Thoracic aorta (tissue), 2 donors: ENCODE measurements at places on chromosomes 6 and 20.

DNA sequence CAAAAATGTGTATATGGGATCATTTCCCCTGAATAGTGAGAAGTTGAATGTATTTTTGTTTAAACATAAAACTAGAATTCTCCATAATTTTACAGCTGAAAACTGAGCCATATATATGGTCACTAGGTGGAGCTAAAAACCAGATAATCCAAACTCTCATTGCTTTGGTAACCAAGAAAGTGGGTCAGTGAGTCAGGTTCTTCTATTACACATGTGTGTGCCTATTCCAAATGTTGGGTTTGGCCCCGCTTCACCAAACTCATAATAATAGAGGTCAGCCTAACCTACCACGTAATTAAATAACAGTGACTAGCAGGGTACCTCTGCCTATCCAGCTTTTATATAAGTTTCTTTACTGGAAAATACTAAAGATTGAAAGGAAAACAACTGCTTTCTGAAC is 19.3 kb upstream of the RNGTT start:
- H3K27me3 ChIP-seq = no peaks in the 10 kb centered on the region
- H3K36me3 ChIP-seq = no peaks in the 10 kb centered on the region
- no peak overlapping the region for H3K27ac ChIP-seq

DNA sequence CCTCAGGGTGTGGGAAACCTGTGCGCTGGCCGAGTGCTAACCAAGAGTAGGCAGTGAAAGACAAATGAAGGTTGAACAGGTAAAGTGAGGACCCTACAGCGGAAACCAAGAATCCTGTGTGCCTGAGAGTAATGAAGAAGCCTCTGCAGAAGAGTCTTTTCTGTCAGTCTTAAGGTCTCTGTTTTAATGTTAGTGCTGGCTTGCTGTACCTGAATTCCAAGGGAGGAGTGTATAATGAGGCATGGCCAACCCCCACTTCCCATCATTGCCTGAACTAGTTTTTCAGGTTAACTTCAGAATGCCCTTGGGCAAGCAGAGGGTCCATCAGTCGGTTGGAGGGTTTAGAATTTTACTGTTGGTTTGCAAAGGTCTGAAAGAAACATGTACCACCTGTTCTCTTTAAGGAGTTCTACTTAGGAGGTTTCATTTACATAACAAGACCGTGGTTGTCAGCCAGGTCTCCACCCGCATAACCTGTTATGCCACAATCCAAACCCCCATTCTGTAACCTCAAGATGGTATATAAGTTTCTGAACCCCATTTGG is 589 bp upstream of the PDCD2 start:
- peak overlapping the region; percentile 87 for H3K27ac ChIP-seq
- no peaks in the 10 kb centered on the region for H3K27me3 ChIP-seq
- peak overlapping the region; percentile 81 for H3K4me3 ChIP-seq
- peaks cover 18% of the 10 kb centered on the region for H3K4me1 ChIP-seq
- H3K36me3 ChIP-seq = peaks cover 11% of the 10 kb centered on the region

DNA sequence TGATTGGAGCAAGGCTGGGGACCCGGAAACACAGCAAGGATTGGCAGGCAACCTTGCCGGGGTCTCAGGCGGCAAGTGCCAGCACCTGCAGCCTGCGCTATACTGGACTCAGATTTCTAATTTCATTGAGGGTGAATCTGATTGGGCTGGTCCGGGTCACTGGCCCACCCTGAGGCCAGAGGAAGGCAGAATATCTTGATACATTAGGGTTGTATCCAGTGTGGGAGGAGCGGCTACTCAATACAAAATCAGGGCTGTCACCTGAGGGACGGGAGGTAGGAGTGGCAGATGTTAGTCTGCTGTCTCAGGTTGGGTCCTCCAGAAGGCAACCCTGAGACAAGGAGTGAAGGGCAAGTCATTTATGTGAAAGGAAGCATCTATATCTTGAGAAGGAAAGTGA is 40.7 kb downstream of the BFSP1 start:
- H3K4me3 ChIP-seq = no peak overlapping the region
- H3K27ac ChIP-seq = no peak overlapping the region
- no peak for DNase-seq
- no peaks in the 10 kb centered on the region for H3K27me3 ChIP-seq
- no peaks in the 10 kb centered on the region for H3K36me3 ChIP-seq
- H3K4me1 ChIP-seq = no peaks in the 10 kb centered on the region

DNA sequence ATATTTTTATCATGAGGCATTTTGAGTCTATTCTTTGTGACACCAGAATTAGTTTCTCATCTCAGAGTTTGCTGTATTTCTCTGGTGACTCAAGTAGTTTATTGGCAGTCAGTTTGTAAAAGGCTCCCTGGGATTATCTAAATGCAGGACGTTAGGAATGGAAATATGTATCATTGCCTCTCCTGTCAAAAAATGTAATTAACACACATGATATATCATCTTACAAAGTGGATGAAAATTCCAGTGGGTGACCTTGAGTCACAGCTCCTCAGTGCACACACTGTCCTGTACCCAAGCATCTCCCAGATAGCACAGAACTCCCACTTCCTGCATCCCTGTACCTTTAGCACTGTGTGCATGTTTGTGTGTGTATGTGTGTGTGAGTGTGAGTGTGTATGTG is 258.6 kb downstream of the LAMA2 start:
- peaks cover 44% of the 10 kb centered on the region for H3K4me1 ChIP-seq
- no peaks in the 10 kb centered on the region for H3K27me3 ChIP-seq
- H3K4me3 ChIP-seq = no peak overlapping the region
- H3K36me3 ChIP-seq = no peaks in the 10 kb centered on the region
- peak overlapping the region; percentile 39 for H3K27ac ChIP-seq

GRCh38 chr20:55614220-55614757 is 391.0 kb downstream of the CBLN4 start:
- no peak for DNase-seq
- H3K27me3 ChIP-seq = no peaks in the 10 kb centered on the region
- no peaks in the 10 kb centered on the region for H3K36me3 ChIP-seq
- H3K27ac ChIP-seq = no peak overlapping the region

GRCh38 chr6:142886431-142887170 is 58.4 kb downstream of the HIVEP2 start:
- no peaks in the 10 kb centered on the region for H3K27me3 ChIP-seq
- H3K27ac ChIP-seq = no peak overlapping the region
- peaks cover 15% of the 10 kb centered on the region for H3K4me1 ChIP-seq
- H3K36me3 ChIP-seq = no peaks in the 10 kb centered on the region
- DNase-seq = no peak

GRCh38 chr6:24412294-24412693 is 9.6 kb downstream of the MRS2 start:
- peaks cover 14% of the 10 kb centered on the region for H3K36me3 ChIP-seq
- H3K4me1 ChIP-seq = no peaks in the 10 kb centered on the region
- H3K4me3 ChIP-seq = no peak overlapping the region
- no peaks in the 10 kb centered on the region for H3K27me3 ChIP-seq

GRCh38 chr6:41039060-41039998 is at the start of gene UNC5CL:
Gene UNC5CL (minus strand): TSS chr6:41039221. CDS start chr6:41035074, 4,147 bp downstream.
- no peaks in the 10 kb centered on the region for H3K4me1 ChIP-seq
- H3K36me3 ChIP-seq = no peaks in the 10 kb centered on the region
- no peak within 1 kb of the TSS for H3K4me3 ChIP-seq
- no peak for DNase-seq
- no peaks in the 10 kb centered on the region for H3K27me3 ChIP-seq

GRCh38 chr6:154566866-154567265 is 56.4 kb upstream of the CNKSR3 start:
- no peaks in the 10 kb centered on the region for H3K4me1 ChIP-seq
- no peak overlapping the region for H3K27ac ChIP-seq
- DNase-seq = no peak
- no peak overlapping the region for H3K4me3 ChIP-seq

DNA sequence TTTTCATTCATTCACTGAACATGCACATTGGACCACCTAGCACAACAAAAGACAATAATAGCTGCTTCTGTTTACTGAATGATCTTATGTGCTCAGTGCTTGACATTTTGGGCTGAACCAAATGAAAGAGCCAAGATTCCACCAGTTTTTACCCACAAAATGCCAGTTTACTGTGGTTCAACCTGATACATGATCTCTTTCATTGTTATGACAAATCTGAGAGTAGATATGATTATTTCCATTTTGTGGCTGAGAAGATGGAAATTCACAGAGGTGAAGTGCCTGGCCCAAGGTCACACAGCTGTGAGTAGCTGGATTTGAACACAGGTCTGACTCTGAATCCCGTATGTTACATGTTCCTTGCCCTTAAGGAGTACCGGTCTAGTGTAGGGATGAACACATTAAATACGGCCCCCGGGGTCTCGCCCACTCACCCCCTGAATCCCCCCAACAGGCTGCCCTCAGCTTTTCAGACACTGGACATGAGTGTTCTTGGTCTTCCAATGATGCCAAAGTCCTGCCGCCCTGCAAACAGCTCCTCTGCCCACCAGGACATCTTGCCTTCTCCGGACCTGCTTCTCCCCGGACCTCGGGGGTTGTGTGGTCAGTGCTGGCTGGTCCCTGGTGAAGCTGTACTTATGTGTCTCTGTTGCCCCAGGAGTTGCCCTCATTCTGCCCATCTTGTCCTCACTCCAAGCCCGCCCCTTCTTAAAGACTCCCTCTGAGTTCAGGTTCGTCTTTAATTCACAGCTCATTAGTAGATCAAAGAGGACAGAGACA is 58.6 kb upstream of the SLC32A1 start:
- no peak overlapping the region for H3K27ac ChIP-seq
- no peak overlapping the region for H3K4me3 ChIP-seq
- H3K36me3 ChIP-seq = no peaks in the 10 kb centered on the region
- DNase-seq = no peak

DNA sequence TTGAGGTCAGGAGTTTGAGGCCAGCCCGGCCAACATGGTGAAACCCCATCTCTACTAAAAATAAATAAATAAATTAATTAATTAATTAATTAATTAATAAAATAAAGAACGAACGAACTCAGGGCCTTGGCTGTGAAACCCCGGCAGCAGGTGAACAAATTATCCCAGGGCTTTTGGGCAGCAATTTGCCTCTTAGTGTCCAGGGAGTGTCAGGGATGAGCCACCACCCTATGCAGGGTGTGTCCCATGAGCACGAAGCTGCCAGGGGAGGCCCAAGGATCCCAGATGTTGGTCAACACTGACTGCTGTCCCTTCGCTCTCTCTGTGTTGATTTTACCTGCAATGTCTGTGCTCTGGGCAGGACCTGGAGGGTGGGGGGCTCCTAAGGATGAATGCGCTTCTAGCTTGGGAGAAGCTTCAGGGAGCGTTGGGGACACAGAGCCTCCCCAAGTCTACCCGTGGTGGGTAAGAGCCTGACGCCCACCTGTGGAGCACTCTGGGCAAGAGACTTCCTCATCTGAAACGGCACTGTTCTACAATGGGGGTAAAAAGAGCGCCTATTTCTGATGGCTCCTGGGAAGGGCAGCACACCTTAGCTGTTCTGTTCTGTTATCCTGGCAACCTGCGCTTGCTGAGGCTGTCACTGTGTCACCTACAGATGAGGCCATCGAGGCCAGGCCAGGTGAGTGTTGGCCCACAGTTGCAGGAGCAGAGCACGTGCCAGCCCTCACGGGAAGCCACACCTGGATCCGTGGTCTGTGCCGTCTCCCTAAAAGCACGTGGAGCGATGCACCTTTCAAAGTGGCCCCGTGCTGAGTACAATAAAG is 125.5 kb upstream of the CDH4 start:
- H3K4me1 ChIP-seq = no peaks in the 10 kb centered on the region
- no peak overlapping the region for H3K4me3 ChIP-seq
- no peaks in the 10 kb centered on the region for H3K36me3 ChIP-seq
